Activated T-helper 2 cell treated with anti-CD3 and anti-CD28 coated beads, Interferon-gamma antibody, Interleukin-2, Interleukin-4, amounts not matched to agents 10 μg/mL and 5 μg/mL and 100 μg/mL, durations not matched to agents 14 hours and 24 hours and 36 hours (primary cell): ENCODE measurements at places on chromosomes 7 and 10. TPM values are rescaled to one million over a fixed set of nuclear protein-coding genes. Genes with fewer than 3 reads are reported as not detected.

Gene ZNF804B
- not detected in 2 replicates for total RNA-seq

Gene LRRC17
- 0.18 TPM in 1 of 2 replicates, not detected in the other for total RNA-seq

Gene AGAP5
- 18.2 and 18.8 TPM in 2 replicates for total RNA-seq

Gene RAMP3
- 0.14 TPM in 2 replicates for total RNA-seq

Gene ADRB1
- not detected in 2 replicates for total RNA-seq

Gene OR2A5
- not detected in 2 replicates for total RNA-seq

Gene OR2A12
- not detected in 2 replicates for total RNA-seq

DNA sequence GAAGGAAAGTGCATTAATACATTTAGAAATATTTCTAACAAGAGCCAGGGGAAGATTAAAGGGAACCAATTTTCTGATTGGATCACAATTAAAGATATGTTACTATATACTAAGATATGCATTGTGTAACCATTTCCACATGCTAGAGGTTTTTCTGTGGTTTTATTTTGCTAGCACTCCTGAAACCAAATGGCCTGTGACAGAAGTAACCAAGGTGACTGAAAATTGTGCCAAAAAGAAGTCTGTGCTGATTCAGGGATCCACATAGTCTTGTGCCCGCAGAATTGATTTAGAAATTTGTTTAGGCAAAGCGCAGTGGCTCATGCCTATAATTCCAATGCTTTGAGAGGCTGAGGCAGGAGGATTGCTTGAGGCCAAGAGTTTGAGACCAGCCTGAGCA, 1.8 kb downstream of the CC2D2B start:
- no peak for DNase-seq

DNA sequence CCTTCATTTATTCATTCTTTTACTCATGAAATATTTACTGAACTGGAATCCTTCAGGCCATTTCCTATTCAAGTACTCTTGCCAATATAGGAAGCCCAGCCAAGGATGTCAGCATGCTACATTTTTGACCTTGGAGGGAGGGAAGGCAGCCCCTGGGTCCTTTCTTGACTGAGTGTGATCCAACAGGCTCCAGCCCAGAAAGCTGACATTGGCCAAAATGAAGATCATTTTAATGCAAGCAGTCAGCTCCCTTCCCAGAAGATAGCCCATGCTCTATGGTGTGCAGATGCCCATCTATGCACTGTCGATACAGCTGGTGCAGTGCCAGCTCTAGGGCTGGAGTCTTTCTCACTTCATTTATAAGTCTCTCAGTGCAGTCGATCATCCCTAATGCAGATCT, 646.0 kb downstream of the KCNMA1 start:
- no peak for DNase-seq

DNA sequence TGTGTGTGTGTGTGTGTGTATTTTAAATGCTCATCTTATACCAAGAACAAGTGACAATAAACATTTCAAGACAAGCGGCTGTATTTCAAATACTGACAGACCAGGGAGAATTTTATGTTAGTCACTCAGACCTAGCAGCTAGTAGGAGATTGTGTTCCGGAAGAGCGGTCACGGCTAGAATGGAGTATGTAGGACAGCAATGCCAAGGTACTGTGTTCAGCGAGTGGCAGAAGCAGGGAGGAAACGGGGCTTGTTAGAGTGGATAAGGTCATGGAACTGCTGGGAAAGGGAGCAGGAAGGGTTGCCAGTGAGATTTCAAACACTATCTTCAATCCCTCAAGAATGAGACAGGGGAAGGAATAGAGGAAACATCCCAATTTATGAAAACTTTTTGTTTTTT, 260.5 kb upstream of the PITRM1 start:
- DNase-seq = no peak

DNA sequence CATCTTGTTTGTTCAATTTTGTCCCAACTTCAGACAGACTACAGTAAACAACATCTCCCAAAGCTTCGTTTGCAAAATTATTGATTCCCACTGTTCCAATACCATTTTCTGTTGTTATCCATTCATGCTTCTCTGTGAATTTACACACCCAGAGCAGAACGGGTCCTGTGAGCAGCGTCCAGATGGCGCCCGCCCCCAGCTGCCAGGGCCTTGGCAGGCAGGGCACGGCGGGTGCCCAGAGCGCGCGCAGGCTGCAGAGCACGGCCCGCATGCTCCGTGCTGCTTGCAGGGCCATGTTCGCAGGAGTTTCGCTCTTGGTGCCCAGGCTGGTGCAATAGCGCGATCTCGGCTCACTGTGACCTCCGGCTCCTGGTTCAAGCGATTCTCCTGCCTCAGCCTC, 32.5 kb upstream of the SEPTIN7 start:
- DNase-seq = no peak

GRCh38 chr10:71873582-71874211, 22.6 kb upstream of the PSAP start:
- no peak for DNase-seq

DNA sequence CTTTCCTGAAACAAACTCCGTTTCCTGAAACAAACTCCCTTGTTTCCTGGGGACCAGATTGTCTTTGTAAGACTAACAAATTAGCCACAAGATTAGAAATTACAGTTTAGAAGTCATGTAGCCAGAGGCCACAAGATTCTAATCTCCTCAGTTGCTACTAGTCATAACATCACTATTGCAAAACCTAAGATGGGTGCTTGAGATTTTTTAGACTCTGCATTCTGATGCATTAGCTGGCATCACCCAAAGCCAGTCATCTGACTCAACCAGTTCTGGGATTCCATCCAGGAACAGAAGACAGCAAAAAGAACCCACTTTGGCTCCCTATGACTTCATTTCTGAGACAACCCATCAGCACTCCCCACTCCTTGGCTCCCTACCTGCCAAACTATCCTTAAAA, 367.9 kb upstream of the MBL2 start:
- DNase-seq = no peak

GRCh38 chr10:6833458-6834011, 253.5 kb upstream of the PRKCQ start:
- no peak for DNase-seq

DNA sequence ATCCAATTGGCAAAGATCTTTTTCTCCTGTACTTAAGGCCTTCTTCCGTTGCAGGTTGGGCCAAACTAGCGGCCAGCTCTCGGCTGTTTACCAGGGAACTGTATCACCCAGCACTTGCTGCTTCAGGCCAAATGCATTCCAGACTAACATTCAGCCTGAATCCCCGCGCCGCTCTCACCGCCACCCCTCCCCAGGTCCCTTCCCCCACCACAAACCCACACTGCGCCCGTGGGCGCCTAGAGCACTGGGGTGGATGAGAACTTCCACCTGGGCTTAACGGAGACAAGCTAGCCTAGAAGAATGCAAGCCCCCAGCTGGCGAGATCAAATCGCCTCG, 676 bp downstream of the TCAF1 start:
- DNase-seq = no peak

DNA sequence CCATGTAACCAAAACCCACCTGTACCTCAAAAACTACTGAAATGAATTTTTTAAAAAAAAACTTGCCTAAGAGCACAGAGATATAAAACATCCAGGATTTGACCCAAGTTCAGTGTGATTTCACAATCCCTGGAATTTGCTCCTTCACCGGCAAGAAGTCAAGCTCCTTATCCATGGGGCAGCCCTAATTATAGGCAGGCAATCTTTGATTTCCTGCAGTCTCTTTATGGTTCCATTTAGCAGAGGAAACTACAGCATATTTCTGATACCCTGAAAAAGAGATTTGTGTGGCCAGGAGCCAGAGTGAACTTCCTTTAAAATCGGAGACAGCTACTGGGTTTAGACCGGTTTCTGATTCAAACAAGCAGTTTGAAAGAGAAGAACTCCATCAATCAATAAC, 154.1 kb downstream of the CALN1 start:
- no peak for DNase-seq

- DNase-seq = no peak
Measured at GRCh38 chr10:128885573-128886555, 581.2 kb upstream of the MGMT start.

DNA sequence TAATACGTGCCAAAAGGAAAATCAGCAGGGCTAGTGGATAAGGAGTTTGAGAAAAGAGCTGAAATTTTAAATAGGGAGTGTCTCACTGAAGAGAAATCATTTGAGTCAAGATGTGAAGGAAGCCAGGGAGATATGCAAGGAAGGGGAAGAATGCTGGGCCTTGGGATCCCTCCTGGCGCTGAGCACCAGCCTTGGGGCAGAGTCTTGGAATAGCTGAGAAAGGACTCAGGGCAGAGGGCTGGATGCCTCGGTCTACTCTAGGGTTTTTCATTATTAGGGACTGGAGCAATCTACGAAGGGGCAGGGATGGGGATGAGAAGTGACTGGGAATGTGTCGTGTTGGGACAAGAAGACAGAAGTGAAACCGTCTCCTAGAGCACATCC, 484 bp downstream of the ZWINT start:
- no peak for DNase-seq

GRCh38 chr10:47150581-47150980, 149.4 kb upstream of the GDF10 start:
- DNase-seq = no peak

DNA sequence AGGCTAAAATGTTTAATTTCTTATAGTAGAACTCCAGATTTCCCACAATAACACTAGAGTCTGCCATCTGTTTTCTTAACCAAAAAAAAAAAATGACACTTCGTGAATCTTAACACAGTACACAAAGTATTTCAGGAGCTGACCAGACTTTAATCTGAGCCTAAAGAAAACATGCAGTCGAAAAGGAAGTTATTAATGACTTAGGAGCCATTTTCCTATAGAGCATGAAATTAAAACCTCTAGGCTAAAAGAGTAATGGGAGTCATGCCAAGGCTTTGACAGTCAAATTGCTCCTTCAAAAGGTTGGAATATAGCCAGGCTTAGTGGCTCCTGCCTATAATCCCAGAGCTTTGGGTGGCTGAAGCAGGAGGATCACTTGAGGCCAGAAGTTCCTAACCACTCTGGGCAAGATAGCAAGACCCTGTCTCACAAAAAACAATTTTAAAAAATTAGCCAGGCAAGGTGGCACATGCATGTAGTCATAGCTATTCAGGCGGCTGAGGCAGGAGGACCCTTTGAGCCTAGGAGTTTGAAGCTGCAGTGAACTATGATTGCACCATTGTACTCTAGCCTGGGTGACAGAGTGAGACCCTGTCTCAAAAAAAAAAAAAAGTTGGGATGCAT, 13.6 kb downstream of the MICU1 start:
- DNase-seq = no peak
